Kidney capillary endothelial cell (primary cell): ENCODE measurements at places on chromosomes 2 and 18.
A peak's percentile ranks its signal among the peaks of the same experiment; 100 is the strongest.

DNA sequence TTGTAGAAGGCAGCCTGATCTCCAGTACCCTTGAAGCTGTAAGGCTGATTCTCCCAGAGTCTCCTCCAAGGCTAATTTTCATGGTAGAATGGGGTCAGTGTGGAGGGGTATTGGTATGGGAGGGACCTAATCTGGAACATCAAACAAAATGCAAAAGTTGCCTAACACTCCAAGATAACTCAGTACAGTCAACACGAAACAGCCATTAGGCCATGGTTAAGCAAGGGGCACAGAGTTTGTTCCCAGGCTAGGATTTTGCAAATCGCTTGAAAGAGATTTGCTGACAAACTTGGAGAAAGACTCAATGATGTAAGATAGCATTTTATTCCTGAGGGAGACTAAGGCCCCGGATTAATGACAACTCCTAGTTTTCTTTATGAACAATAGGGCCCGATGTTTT, 5.4 kb downstream of the PID1 start:
- no peak for DNase-seq

DNA sequence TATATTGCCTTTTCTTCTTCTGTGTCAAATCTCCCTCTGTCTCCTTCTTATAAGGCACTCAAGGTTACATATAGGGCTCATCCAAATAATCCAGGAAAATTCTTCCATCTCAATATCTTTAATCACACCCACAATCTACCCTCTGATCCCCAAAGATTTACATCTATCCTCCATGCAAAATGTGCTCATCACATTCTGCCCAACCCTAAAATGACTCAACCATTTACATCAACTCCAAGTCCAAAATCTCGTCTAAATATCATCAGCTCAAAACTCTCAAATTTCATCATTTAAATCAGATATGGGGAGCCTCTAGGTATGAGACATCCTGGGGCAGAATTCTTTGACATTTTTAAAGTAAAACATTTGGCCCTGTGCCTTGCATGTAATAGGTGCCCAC, 1349.8 kb downstream of the SUCLG1 start:
- no peak for DNase-seq

- DNase-seq = no peak
Measured at GRCh38 chr18:54116541-54117257, 107.8 kb downstream of the MBD2 start.

DNA sequence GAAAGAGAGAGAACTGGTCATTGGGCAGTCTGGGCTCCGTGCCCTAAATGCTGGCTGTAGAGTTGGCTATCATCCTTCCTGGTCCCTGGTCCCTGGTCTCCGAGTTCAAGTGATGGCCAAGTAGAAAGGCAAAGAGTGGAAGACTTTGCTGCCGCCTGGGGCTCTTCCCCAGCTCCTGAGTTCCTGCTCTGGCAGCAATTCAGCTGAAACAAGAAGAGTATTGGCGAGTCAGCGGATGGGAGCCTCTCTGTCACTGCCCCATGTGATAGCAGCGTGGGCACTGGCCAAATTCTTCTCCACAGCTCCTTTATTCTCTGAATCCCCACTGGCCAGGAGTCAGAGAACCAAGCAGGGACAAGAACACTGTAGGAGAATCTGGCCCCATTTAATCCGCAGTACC, 351.0 kb upstream of the POU3F3 start:
- DNase-seq = no peak

- no peak for DNase-seq
Measured at GRCh38 chr2:107712857-107713256, 113.8 kb upstream of the RGPD4 start.

GRCh38 chr2:100412881-100413321, 4.6 kb downstream of the CHST10 start:
- no peak for DNase-seq

GRCh38 chr18:37873416-37873815, 307.8 kb upstream of the CELF4 start:
- DNase-seq = no peak

GRCh38 chr2:241809383-241810306, 652 bp downstream of the NEU4 start:
- no peak for DNase-seq

DNA sequence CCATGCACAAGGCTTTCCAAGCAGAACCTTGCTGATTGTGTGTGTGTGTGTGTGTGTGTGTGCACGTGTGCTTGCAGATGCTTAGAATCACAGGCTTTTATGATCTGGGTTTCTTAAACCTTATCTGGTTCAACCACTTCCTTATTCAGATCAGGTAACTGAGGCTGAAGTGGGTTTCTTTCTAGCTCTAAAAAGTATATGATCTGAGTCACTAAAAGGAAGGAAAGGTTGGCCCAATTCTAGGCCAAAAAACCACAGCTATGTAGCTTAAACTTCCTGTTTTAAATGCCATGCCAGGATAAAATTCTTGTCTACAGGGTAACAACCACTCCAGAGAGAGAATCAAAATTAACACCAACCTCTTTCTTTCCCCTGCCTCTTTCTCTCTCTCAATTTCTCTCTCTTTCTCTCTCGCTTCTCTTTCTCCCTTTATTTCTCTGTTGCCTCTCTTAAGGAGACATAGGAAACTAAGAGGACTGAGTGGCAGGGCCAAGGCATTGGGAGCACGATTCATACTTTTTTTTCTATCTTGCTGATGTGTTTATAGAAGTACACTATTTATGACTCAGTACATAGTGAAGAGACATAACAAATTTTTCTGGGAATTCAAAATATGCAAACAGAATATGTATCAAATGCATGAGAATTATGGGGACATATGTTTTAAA, 140.3 kb downstream of the TRIB2 start:
- DNase-seq = peak; percentile 58

DNA sequence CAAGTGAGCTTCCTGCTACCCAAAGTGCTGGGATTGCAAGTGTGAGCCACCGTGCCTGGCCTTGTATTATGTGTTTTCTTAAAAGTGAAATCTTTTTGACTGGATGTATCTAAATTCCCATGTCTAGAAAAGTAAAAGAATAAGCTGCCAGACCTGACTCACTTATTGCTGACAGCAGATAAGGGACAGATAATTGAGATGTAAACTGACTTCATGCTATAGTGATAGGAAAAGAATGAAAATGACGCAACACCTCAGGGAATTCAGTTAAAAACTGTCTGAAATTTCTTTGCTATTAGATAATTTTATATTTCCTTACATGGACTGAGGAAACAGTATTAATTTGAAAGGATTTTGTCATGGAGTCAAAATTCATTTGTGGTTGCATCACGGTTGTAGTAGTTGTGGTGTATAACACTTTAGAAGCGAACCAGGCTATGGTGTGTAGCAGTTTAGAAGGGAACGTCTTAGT, 19.4 kb downstream of the TTC27 start:
- no peak for DNase-seq

- DNase-seq = no peak
Measured at GRCh38 chr2:10234013-10234306, 68.7 kb upstream of the HPCAL1 start.

GRCh38 chr18:32920796-32921787, 148.3 kb upstream of the KLHL14 start:
- peak; percentile 90 for DNase-seq

DNA sequence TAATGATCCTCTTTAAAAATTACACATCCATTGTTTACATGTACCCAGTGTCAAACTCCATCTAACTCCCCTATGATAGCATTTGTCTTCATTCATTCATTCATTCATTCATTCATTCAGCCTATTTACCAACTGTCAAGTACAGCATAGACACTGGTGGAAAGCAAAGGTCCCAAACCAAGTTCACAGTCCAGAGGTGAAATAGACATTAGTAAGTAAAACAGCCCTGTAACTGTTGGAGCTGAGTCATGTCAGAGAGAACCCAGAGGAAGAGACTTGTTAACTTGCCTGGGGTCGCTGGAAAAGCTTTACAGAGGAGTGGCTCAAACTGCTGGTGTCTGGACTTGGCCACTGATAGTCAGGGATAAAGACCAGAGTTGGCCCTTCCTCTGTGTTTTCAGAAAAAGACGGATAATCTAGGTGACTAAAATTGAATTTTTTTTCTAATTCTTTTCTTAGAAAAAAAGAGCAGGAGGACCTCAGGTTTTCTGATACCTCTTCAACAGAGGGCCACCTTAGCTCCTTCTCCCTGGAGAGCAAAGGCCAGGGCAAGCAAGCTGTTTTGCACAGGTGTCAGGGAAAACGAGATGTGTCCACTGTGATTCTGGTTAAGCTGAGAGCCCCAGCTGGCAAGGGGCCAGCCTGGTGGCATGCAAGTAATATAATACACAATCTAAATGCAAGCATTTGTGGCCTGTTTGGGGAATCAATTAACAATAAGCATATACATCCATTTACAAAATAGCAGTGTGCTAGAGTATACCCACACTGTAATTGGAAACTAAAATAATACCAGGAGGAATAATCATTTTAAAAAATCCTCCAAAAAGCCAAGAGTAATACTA, 96.7 kb upstream of the SLC14A2 start:
- DNase-seq = no peak

DNA sequence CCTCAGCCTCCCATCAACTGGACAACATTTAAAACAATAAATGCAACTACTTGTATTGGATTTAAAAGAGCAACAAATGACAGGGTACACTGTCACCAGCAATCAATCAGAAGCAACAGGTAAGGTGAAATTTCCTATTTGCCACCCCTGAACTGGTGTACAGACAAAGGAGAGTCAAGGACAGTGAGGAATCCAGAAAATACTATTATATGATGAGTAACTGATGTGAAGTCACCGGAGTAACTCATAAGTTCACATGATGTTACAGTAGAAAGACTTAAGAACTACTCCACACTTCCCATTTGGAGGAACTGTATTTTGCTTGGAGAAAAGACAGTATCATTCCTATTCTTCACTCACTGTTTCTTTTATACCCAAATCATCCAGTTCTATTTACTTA, 4.1 kb upstream of the STAT1 start:
- DNase-seq = no peak

DNA sequence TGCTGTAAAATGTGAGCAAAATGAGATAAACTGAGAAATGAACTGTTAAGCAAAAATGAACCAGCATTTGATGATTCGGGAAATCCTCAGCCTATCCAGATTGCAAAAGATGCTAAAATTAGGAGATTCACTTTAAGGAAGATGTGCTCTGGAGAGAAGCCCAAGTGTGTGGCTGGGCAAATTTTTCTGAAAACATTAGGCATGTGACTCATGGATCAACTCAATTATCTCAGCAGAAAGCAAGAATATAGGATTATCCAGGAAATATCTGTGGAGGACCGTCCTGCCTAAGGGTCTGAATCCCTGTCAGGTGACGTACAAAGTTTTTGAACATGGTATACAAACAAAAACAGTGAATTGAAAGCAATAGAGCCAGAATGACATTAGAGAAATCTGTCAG, 1268.3 kb upstream of the TMEFF2 start:
- no peak for DNase-seq

DNA sequence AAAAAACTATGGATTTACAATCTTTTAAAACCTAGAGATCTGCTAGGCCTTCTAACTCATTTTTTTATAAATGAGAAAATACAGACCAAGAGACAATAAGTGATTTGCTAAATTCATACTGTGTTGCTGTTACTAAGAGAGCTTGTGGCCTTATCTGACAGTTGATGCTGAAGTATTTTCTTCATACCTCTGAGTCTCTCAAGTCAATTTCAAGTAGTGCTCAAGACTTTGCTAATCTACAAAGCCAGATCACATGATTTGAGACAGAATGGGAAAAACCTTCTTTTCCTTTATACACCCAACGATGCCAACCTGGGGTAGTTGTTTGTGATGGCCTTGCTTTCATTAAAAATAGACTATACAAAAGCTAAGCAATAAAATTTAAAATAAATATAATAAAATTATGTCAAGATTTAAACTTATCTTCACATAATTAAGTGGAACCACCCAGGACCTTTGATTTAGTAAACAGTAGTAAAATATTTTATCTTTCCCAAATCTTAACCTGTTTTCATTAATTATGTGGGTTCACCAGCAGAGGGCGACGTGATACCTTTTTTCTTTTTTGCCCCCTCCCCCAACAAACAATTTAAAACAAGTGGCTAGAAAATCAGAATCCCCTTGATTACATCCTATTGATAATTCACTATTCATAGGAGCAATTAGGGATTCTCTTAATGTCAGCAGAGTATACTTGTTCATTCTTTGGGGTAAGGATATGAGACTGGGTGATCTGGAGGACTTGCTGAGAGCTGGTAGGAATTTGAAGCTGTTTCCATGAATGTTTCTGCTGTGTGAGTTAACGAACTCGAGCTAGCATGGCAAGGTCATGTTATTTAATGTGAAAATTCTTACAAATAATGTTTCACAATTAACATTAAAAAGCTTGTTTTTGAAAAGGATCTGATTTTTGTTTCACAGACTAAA, 49.6 kb upstream of the SLC5A7 start:
- DNase-seq = peak; percentile 25

DNA sequence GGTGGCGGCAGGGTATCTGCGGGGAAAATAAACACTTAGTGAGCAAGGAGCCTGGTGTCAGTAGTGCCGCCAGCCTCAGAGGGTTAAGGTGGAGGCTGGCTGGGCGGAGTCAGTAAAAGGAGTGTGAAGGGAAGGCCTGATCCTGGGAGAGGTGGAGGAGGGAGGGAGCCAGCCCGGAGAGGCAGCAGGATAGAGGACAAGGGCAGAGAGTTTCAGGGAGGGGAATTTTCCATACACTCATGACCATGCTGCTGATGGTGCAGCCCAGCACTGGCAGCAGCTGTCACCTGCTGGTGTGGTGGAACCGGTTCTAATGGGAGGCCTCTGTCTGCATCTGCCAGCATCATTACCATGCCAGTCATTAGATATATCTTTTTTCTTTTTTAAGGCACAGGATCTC, 2.0 kb upstream of the TEX44 start:
- no peak for DNase-seq

- DNase-seq = no peak
Measured at GRCh38 chr2:215880970-215881369, 132.4 kb downstream of the MREG start.
